Stimulated activated CD8-positive, alpha-beta memory T cell treated with anti-CD3 and anti-CD28 coated beads, Interleukin-2, amount 100 ng/mL, for 1 hour (primary cell): ENCODE measurements at places on chromosomes 12 and 14.

- no peak for DNase-seq
These were observed 41.7 kb downstream of the TSPAN11 start for GRCh38 chr12:30968211-30968610.

GRCh38 chr12:32615441-32615840, 63.7 kb upstream of the DNM1L start:
- no peak for DNase-seq

DNA sequence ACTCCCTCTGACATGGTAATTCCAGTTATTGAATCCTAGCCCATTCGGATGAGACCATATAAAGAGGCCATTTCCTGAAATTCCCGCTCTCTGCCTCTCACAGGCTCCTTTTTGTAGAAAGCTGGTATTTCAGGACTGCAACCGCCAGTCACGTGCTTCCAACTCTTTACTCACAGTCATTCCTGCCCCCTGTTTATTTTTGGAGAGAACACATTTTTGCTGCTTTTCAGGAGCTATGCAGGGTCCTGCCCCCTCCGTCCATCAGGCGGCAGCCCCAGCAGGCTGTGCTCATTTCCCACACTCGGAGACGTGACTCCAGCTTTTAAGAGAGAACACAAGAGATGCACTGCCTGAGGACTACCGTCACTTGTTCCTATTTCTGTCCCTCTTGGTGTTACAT, 26.8 kb downstream of the IFT43 start:
- DNase-seq, result no peak

DNA sequence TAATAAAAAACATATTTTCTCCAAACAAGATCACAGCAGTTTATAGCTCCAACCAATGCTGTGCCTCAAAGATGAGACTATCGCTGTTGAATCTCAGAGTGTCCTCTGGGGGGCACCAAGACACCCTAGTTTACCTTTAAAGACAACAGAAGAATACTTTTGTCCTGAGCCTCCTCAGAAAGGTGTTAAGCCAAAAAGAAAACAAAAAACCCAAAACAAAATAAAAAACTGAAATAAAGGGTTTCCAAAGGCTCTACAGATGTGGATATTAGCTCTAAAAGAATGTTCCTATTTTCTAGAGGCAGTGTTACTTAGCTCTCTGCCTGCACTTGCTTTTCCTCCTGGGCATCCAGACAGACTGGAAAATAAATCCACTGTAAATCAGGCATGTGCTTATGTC, 86.9 kb upstream of the TTC7B start:
- DNase-seq, result peak; percentile 28

DNA sequence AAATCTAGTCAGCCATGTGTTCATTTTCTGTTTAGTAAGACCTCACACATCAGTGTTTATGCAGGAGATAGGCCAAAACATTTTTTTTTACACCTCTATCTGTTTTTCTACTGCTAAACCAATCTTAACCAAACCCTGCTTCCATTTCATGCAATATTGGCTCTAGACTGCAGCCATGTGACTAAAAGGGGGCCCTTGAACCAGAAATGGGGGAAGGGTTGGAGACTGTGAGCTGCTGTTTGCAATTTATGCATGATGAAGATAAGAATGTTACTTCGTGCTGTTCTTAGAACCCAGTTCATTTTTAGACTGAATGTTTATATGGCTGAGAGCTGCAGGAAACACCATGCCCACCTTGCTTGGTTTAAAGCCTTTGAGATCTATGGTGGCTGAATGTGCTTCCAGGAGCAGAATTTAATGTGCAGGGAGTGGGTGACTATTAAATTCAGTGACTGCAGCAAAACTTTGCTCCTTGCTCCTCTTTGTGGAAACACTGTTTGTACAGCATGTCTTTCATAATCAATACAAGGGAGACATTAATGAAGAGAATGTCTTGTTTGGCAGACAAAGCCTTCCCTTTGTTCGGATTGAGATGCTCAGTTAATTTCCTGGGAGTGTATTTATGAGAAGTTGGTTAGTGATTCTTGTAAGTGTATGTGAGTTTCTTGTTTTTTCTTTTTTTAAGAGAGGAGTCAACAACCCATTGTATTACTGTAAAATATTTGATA, 53.6 kb downstream of the CHST11 start:
- no peak for DNase-seq

DNA sequence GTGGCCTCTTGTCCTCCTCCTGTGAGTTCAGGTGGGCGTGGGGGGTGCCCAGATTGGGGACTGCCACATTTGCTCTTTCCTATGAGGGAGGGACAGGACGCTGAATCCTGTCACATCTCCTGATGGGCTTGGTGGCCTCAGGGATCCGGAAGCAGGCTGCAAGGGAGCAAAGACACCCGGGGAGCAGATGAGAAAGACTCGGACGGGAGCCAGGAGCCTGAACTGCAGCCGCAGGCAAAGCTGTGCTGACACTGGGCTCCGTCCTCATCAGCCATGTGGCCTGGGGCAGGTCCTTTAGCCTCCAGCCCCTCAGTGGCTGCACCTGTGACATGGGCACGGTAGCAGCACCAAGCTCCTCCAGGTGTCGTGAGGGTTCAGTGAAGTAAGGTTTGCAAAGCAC, 40.8 kb upstream of the RFLNA start:
- DNase-seq, result no peak

GRCh38 chr12:57474430-57474829, 5.2 kb downstream of the ARHGAP9 start:
- no peak for DNase-seq

DNA sequence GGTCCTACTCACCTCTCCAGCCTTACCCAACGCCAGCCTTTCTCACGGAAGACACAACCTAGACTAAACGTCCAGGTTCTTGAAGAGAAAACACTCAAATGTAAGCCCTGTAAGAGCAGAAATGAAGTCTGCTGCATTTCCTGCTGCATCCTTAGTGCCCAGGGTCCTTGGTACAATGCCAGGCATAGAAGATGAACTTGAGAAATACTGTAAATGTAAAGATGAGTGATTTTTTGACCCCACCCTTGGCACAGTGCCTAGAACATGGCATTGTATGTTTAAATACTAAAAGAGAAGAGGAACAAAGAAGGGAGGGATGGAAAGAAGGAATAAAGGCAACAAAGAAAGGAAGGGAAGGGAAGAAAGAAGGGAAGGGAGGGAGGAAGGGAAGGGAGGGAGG, 514.6 kb downstream of the MED13L start:
- no peak for DNase-seq

DNA sequence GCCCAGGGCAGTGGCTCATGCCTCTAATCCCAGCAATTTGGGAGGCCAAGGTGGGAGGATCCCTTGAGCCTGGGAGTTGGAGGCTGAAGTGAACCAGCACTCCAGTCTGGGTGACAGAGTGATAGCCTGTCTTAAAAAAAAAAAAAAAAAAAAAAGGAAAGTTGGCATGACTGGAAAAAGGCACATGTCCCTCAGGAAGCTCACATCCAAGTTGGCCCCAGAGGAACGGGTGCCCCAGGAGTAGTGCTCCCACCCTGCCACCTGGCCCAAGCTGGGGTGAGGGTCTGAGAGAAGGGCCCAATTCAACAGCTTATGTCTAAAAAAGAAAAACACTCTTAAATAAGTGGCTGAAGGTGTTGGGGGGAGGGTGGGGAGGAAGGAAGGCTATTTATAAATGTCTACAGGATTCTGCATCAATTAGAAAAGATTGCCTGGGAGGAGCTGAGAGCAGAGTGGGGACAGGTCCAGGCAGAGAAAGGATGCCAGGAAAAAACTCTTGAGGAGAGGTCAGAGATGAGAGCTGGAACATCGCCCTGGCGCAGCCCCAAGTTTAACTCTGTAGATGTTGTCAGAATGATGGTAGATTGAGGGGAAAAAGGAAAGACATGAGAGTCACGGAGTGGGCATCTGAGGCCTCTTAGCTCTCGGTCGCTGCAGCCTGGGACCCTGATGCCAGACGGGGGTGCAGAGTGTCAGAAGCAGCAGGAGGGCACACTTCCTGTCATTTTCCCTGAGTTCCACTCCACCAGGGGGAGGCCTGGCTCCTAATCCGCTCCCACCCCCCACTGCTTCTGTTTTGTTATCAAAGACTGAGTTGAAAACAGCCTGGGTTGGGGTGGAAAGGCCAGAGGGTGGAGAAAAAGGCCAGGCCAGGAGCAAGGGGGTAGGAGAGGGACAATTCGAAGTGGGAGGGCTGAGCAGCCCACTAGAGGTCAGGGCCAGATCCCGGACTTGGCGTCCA, 7.3 kb downstream of the SPRYD3 start:
- no peak for DNase-seq

DNA sequence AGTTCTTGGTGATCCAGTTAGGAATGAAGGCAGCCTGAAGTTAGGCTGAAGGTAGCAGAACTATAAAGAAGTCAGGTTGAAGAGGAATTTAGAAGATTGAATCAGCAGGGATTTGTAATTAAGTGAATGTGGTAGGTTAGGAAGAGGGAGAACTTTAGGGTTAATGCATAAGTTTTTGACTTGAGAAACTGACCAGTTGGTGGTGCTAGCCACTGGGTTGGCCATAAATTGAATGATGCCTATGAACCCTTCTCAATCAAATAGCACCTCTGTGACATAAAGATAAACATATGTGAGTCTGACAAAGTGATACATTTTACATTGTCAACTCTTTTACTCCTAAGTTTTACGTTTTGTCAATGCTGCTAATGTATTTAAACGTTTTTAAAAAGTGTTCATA, 290.6 kb upstream of the NAV3 start:
- DNase-seq, result no peak

GRCh38 chr12:79288911-79289310, 401.9 kb downstream of the PAWR start:
- no peak for DNase-seq

DNA sequence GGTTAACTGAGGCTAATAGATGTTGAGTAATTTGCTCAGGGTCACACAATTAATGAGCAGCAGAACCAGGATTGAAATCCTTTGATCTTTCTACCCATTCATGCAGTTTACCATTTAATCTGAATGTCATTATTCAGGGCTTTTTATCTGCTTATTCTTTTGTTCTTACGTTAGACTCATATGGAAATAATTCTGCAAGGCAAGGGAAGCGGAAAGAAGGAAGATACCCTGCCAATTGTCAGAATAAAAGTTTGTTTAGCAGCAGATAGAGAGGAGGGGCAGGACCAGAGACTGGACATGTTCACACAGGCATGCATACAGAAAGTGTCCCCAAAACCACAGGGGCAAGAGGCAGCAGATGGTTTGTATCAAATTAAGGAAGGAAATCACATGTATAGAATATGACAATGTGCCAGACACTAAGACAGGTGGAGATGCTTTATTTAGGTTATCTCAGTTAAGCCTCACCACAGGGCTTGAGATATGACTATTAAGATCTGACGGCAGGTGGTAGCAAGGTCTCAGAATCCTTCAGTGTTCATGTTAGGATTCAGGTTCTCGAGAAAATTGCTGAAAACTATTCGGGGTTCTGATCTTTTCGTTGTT, 29.8 kb downstream of the BRMS1L start:
- DNase-seq, result no peak

GRCh38 chr12:40559865-40560264, 132.4 kb upstream of the CNTN1 start:
- no peak for DNase-seq

- no peak for DNase-seq
These were observed 3.1 kb downstream of the ENTPD5 start for GRCh38 chr14:74015963-74016362.

- DNase-seq, result no peak
These were observed 2.1 kb downstream of the TSSK4 start for GRCh38 chr14:24207625-24208024.

DNA sequence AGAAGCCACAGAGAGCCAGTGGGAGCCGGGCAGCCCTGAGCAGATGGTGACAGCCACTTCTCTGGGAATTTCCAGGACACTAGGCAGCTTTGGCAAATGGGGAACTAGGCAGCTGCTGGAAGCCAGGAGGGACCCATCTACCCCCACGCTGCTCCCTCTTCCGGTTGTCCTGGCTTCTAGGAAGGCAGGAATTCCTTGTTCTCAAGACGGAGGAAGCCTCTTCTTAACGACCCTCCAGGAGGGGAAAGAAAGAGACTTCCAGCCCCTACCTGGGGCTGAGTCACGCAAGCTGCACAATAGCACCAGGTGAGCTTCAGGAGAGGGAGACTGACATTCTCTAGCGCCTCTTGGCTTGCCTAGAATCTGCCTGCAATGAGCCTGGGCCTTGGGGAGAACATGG, 141.5 kb downstream of the ANO2 start:
- no peak for DNase-seq

DNA sequence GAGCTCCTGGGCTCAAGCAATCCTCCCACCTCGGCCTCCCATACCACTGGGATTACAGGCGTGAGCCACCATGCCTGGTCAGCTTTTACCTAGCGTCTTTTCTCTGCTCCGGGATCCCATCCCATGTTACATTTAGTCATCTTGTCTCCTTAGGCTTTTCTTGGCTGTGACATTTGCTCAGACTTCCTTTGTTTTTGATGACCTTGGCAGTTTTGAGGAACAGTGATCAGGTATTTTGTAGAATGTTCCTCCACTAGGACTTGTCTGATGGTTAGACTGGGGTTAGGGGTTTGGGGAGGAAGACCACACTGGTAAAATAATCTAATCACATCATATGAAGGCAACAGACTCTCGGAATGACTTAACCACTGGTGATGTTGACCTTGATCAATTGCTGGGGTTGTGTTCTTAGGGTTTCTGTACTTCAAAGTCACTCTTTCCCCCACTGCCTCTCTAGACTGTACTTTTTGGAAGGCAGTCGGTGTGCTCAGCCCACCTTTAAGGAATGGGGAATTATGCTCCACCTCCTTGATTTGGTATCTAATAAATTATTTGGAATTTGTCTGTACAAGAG, 48.4 kb downstream of the RIN3 start:
- DNase-seq, result no peak

DNA sequence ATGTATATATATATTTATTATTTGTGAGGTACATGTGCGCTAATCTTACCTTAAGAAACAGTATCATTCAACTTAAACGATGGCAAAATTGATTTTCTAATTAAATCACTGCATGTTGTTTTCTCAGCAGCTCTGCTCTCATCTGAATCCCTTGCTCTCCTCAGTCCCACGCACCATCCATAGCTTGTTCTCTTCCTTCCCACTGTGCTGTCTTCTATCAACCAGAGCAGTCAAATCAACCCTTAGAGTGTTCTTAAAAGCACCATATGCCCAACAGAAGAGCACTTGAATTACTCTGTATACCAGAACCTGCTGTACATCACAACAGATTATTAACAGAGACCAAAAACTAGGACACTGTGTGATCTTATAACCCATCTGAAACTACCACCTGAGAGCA, 209.4 kb upstream of the G2E3 start:
- no peak for DNase-seq

GRCh38 chr14:85607651-85608081, 77.7 kb downstream of the FLRT2 start:
- DNase-seq, result no peak

GRCh38 chr14:55136885-55137786, 8.1 kb downstream of the LGALS3 start:
- no peak for DNase-seq

GRCh38 chr14:68972507-68973218, 6.4 kb downstream of the ACTN1 start:
- DNase-seq, result no peak
